ENCODE measurements at places on chromosomes 16 and 17.

- no peaks in the 10 kb centered on the region for H3K36me3 ChIP-seq
- H3K27me3 ChIP-seq, result no peaks in the 10 kb centered on the region
- H3K4me3 ChIP-seq, result no peak overlapping the region
- H3K4me1 ChIP-seq, result no peaks in the 10 kb centered on the region
- DNase-seq, result no peak
- no peak overlapping the region for H3K27ac ChIP-seq
Measured at GRCh38 chr16:17289674-17290635, 180.8 kb downstream of the XYLT1 start.

- H3K27ac ChIP-seq, result peak overlapping the region; percentile 95
- H3K36me3 ChIP-seq, result no peaks in the 10 kb centered on the region
- H3K4me1 ChIP-seq, result peaks cover 24% of the 10 kb centered on the region
- no peaks in the 10 kb centered on the region for H3K27me3 ChIP-seq
Measured at GRCh38 chr17:7889166-7889955, 772 bp downstream of the CHD3 start.

DNA sequence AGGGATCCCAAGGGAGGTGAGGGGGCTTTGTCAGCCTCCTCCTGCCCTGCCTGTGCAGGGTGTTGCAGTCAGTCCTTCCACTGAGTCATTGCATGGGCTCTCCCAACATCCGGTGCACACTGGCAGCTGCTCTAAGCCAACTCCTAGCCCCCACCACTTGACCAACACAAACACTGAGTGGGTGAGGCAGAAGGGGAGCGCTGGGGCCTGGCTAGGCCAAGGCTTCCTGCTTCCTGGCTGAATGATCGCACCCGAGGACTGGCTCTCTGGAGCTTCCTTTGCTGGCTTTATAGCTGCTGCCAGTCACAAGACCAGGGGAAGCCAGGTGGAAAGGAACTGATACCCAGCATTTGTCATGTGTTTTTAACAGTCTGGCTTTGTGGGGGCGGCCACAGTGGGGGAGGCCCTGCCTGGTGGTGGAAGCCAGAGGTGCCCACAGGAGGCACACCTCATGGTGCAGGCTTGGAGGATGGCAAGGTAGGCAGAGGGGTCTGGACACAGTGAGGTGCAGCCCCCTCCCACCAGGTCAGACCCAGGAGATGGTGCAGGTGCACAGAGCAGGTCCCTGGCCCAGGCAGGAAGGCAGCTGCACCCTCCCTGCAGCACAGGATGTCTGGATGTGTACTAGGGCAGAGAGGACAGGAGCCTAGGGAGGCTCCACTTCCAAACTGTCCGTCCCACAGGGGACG lies 6.8 kb downstream of the MPG start:
- no peaks in the 10 kb centered on the region for H3K4me1 ChIP-seq
- no peak overlapping the region for H3K4me3 ChIP-seq

- H3K27ac ChIP-seq, result no peak overlapping the region
- H3K36me3 ChIP-seq, result no peaks in the 10 kb centered on the region
- H3K4me3 ChIP-seq, result no peak overlapping the region
- H3K27me3 ChIP-seq, result no peaks in the 10 kb centered on the region
Measured at GRCh38 chr17:19440421-19440820, 29.4 kb downstream of the RNF112 start.

All from hepatocyte (in vitro differentiated cells).